ENCODE measurements at places on chromosomes 12 and 14.

DNA sequence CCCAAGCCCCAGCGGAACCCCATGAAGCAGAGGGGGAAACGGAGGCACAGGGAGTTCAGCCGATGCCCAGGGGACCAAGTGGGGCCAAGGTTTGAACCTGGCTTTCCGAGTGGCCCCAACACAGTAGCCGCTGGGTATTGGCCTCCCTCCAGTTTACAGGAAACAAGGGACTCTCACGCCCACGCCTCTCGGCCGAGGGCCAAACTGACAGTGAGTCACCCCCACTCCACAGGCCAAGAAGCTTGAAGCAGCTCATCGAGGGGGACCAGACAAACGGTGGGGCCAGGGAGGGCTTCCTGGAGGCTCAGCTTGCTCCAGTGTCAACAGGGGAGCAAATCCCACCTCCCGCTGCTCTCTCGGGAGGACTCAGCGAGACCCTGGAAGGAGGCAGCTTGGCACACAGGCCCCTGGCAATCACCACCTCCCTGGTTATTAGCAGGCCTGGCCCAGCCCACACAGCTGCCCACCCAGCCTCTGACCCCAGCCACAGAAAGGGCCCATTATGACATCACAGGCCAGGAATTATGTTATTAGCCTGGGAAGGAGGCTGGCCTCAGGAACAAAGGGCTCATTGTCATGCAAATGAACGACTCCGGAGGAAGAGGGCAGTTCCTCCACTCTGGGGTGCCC, 54.6 kb downstream of the NCOR2 start:
- DNase-seq = peak; percentile 91

DNA sequence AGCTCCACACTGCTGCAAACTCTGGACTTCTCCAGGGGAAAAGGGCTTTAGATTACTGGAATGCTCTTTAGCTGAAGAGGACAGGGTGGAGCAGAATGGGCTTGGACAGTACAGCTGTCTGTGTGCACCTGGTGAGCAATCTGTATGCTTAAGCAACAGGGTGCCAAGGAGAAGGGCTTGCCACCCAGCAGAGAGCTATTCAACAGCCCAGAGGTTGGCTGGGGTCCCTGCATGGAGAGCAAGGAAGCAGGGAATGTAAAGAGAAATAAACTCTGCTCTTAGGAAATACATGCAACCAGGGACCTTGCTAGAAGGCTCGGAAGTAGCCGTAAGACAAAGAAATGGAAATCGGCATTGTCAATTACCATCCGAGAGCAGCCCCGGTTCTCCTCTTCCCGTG, 53.0 kb upstream of the CORO1C start:
- DNase-seq = peak; percentile 89

- no peak for DNase-seq
Observed at GRCh38 chr12:28253161-28253641, 62.9 kb downstream of the CCDC91 start.

DNA sequence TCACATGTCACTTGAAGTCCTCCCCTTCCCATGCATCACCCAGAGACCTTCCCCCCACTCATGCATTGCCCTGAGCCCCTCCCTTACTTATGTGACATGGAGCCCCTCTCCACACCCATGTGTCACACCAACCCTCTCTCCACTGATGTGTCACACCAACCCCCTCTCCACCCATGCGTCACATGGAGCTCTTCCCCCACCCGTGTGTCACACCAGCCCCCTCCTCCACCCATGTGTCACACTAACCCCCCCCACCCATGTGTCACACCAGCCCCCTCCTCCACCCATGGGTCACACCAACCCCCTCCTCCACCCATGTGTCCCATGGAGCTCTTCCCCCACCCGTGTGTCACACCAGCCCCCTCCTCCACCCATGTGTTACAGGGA, 30.4 kb downstream of the RTL1 start:
- DNase-seq = no peak

DNA sequence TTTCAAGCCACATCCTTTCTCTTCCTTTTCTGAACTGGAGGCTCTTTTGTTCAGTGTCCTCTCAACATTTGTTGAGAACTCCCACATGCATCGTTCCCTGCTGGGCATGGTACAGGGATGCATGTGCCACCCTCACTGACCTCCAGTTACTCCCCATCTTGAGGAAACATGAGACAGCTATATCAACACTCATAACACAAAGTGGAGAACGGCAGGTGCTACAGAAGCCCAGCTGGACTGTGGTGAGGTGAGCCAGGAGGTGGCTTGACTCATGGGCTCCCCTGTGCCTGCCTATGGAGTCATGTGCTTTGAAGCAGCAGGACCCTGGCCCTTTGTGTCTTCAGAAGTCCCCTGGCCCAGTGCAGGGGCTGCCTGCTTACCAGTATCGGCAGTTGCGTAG, 9.7 kb downstream of the MYH6 start:
- peak; percentile 12 for DNase-seq

- no peak for DNase-seq
Observed at GRCh38 chr14:102185360-102185759, 45.7 kb downstream of the WDR20 start.

DNA sequence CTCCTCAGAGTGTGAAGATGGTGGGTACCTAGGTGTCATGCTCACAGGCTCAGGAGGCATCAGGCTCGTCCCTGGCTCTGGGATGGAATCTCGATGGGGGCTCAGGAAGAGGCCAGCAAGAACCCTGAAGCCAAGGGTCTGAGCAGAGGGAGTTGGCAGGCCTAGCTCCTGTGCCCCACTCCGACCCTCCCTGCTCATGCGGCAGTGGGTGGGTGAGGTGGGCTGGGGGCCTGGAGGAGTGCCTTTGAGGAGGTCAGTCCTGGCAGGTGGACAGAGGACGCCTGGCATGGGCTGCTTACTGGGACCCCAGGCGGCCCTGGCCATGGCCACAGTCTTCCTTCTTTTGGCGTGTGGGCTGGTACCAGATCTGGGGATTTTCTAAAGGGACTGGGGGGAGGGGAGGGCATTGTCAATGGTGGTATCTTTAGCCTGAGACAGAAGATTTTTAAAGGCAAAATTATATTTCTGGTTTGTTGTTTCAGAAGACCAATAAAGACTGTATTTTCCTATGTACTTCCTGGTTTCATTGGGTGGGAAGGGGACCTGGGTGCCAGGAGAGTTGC, 16.0 kb downstream of the LRTM2 start:
- no peak for DNase-seq
